ENCODE measurements at places on chromosomes 11 and 22.

DNA sequence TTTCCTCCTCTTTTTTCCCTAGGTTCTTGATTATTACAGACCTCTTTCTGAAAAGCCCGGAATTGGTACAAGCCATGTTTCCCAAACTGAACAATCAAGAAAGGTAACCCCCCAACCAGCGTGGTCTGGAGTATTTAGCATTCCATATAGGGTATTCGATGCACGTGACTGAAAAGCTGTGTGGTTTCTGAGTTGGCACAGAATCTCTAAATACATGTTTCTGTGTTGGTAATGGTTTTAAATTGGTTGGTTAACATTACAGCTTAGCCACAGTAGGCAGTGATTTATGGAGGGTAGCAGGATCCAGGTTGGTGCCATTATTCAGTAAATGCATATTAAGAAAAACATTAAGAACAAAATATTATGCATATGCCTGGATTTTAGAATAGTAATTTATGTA lies 46.8 kb downstream of the ATXN10 start:
- DNase-seq: no peak

DNA sequence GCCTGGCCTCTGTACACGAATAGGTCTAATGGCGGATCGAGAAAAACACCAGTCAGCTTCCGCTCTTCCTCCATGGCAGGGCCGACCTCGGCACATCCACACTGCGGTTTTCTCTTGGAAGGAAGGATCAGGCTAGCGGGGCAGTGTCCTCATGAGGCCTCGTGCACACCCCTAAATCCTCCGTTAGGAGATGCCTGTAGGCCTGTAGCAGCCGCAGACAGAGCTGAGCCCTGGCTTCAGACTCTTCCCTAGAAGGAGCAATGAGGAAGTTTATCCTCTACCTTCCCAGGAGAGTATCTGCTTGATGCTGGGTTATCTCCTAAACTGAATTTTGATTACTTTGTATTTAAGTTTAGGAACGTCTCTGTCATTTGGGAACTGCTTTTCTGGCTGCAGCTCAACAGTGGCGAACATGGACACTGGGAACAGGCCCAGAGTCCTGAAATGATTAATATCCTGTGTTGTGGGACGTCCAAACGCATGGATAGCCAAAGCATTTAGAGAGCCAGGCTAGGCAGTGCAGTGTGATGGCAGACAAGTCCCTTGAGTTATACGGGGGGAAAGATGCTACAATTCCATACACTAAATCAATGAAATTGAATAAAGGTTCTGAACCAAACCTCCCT lies 16.5 kb upstream of the BMAL1 start:
- DNase-seq: no peak

GRCh38 chr11:67666303-67666645 lies 8.1 kb downstream of the ALDH3B2 start:
- DNase-seq: no peak

DNA sequence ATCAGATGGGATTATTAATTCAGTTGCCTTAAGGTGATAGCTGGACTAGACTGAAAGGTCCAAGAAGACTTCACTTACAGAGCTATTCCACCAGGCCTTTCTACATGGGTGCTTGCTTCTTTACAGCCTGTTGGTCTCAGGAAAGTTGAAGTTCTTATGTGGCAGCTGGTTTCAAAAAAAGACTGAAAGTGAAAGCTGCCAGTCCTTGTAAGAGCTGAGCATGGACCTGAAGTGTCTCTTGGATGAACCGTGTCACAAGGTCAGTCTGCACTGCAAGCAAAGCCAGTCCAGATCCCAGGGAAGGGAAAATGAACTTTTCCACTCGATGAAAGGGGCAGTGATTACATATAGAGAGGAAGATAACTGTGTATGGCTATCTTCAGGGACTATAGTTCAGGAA lies 201.5 kb upstream of the LUZP2 start:
- no peak for DNase-seq

DNA sequence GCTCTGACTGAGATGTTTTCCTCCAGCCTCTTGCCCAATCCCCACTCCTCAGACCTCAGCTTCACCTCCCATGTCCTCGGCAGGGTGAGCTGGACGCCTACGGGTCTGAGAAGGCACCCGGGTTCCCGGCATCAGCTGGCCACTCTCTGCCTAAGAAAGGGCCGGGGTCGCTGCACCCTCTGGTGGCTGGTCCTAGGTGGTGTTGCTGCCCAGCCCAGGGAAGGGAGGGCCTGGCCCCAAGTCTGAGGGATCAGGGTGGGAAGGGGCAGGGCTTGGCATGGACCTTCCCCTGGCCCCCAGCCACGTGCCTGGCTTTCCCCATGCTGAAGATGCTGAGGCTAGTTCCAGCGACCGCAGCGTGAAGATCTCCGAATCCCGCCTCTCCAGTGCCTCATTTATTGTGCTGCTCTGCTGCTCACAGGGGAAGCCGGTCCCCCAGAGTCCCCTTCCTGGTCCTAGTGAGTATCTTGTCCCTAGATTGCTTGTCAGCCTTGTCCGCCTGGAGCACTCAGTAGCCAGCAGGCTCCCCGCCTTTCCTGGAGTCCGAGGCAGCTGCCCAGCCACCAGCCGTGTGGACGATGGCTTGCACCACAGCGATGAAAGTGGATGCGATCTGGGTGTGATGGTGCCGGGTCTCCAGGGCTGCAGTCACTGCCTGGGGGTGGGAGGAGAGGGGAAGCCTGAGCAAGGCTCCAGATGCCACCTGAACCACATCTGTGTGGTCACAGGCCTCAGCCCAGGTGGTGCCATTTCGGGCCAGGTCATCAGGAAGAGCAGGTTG lies 2.9 kb upstream of the GGT5 start:
- peak; percentile 66 for DNase-seq

DNA sequence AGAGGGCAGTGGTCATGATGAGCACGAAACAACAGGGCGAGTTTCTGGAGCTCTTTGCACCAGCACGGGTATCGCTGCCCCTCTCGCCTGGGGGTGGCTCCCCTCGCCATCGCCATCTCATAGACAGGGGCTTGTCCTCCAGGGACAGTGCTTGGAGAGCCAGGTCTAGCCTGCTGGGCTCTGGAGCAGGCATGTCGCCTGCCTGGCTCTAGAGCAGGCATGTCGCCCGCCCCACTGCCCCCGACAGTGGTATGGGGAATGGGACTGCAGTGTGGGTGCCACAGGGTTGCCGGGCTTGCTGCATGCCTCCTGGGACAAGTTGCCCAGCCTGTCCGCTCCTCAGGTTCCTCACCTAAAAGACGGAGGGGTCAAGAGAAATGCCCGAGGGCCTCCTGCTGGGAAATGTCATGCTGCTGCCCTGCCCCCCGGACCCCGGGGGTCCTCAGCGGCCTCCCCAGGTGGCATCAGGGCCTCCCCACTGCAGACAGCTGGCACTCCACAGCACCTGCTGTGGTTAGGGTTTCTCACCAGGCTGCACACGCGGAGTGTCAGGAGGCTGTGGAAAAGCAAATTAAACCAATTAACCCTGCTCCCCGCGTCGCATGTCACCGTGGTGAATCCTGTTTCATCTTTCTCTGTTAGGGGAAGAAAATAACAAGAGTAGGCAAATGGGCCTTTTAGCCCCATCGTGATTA lies 403.0 kb downstream of the TBC1D22A start:
- no peak for DNase-seq

DNA sequence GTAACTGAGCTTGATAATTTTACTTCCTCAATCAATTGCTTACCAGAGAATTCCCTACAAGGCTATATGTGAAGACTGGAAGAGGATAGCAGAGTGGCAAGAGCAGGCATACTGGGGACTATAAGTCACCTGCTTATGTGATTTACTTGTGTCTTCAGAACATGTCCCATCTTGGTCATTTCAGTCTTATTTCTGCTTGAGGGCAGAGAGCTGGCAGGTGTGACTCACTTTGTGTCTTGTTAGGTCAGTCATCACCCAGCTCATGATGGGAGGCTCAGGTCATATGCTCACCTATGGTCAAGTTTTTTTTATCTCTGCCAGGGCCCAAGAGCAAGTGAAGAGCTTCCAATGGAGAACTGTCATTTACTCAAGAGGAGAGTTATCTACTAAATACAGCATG lies 6.2 kb downstream of the SRSF8 start:
- DNase-seq: no peak

DNA sequence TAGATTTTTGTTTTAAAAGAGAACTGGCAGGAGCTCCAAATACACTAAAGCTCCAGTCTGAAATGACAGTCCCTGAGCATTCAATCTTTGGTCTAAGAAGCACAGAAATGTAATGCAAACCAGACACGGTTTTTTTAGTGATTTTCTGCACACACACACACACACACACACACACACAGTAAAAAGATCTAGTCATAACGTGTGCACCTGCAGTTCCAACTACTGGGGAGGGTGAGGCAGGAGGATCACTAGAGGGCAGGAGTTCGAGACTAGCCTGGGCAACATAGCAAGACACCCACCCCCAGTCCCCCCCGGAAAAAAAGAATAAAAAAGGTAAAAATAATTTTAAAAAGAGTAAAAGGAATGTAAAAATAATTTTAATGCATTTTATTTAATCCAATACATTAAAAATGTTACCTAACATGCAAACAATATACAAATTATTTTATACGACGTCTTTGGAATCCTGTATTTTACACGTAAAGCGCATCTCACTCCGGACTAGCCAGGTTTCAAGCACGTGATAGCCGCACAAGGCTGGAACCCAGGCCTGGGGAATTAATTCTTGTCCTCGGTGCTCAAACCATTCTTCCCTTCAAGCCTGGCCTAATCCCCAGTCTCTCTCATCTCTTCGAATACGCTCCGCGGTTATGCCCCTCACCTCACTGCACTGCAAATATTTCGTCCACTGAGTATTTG lies 762 bp upstream of the TBC1D22A start:
- DNase-seq: peak; percentile 38

GRCh38 chr22:42310291-42311015 lies 40.0 kb upstream of the TCF20 start:
- DNase-seq: no peak

DNA sequence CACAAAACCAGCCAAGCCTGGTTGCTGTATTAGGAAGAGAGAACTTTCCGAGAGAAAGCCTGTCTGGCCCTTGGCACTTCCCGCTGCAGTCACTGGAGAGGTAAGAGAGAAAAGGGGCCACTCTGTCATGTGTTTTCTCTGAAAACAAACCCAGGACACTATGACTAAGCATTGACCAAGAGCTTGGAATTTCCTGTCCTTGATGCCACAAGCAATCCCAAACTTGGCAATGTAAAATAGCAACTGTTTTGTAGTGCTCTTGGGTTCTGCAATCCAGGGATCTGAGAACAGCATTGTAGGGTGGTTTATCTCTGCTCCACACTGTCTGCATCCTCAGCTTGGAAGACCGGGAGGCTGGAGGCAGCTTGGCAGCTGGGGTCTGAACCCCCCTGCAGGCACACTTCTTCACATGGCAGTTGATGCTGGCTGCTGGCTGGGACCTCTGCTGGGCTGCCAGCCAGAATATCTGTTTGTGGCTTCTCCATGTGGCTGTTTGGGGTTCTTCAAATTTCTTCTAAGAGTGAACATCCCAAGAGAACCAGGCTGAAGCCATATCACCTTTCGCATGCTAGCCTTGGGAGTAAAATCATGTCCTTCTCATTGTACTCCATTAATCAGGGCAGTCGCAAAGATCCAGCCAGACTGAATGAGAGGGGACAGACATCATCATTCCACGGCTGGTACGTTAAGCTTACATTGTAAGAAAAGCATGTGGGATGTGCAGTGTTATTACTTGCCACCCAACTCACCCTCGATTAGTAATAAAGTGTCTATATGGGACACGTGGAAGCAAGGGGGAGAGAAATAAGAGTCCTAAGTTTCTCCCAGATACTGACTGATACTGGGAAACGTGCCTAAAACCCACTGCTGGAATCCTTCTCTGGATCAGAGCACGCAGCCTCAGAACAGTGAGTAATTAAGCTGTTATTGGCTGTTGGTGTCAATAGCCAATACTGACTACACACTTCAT lies 537.4 kb upstream of the B3GAT1 start:
- DNase-seq: no peak

DNA sequence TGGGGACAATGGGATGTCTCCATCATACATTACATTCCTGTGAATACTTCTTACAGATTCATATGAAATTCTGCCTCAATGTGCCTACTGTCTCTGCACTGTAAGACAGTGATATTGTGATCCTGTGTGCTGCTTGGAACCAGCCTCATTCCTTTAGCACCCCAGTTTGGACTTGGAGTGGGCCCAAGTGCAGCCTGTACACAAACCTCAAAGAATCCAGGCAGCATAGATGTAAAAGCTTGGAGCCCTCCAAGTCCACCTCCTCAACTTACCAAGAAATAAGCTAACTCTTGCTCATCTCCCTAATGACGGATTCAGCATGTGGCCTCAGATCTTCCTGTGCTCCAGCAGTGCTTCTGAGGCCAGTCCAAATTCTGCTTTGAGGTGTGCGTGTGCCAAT lies 24.4 kb downstream of the GRAP2 start:
- DNase-seq: no peak

GRCh38 chr11:34866375-34866774 lies 49.8 kb downstream of the APIP start:
- DNase-seq: no peak

- DNase-seq: peak; percentile 32
These were observed 143.2 kb downstream of the BBOX1 start for GRCh38 chr11:27183672-27184457.

DNA sequence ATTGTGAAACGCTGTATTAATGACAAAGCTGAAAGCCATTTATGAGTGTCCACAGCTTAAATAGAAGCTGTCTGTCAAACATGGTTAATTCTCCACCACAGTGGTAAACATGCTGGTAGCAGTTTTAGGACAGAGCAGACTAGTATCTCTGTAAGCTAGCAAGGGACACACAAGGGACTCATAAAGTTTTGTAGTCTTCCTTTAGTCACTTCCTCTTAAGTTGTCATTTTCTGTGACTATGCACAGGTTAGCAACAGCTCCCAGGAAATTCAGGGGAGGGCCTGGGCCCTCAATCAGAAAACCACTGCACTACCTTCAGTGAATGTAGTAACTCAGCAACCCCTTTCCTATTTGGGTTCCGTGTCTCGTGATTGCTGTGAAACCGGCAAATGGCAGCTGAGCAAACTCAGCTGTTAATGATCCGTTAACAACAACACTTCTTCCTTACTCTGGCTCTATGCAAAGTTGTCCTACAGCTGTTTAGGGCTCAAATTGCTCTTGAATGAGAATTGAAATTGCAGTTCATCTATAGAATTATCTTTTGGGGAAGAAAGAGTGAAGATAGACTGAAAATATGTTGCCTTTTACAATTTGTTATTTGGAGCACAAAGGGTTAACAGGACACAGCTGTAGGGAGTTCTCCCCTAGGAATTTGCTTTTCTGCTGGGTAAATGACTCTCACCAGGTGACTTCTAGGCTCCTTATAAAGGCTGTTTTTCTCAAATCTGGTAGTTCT lies at the start of gene MMP26:
Gene MMP26, plus strand, starts transcription at position 731 of the 736 bp plus-strand sequence.
- no peak for DNase-seq

- no peak for DNase-seq
These were observed 4.3 kb downstream of the PPM1F start for GRCh38 chr22:21948390-21948789.

Measured in activated CD4-positive, alpha-beta T cell treated with anti-CD3 and anti-CD28 coated beads, Interleukin-2, amount 50 U/mL, for 48 hours (primary cell).